ENCODE measurements at places on chromosomes 12 and 14. TPM values are rescaled to one million over a fixed set of nuclear protein-coding genes. Genes with fewer than 3 reads are reported as not detected.

DNA sequence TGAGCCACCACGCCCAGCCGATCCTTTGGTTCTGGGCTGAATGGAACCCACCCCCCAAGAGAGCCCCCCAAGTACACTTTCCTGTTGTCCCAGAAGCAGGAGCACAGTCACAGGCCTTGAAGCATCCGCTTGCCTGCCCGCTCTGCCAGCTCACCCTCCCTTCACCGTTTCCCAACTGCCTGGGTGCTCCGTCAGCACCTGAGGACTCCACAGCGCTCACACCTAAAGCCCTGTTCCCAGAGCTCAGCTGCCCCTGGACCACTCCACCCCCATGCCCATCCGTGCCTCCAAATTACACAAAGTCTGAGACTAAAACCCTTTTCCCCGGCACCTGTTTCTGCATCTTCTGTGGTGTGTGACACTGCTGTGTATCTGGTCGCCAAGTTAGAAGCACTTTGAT is 44.3 kb upstream of the TRAF3 start:
- H3K27ac ChIP-seq, result no peak overlapping the region
- peaks cover 8% of the 10 kb centered on the region for H3K4me1 ChIP-seq
- H3K4me3 ChIP-seq, result no peak overlapping the region
- peaks cover 20% of the 10 kb centered on the region for H3K36me3 ChIP-seq

- no peak overlapping the region for H3K4me3 ChIP-seq
- peak; percentile 49 for DNase-seq
- H3K4me1 ChIP-seq, result no peaks in the 10 kb centered on the region
- peak overlapping the region; percentile 53 for H3K27ac ChIP-seq
- H3K27me3 ChIP-seq, result no peaks in the 10 kb centered on the region
Measured at GRCh38 chr12:122852336-122853275, 17.3 kb downstream of the HIP1R start.

GRCh38 chr12:51959921-51960320 is 8.4 kb downstream of the ACVR1B start:
- peaks cover 7% of the 10 kb centered on the region for H3K4me1 ChIP-seq
- no peak overlapping the region for H3K4me3 ChIP-seq
- no peaks in the 10 kb centered on the region for H3K27me3 ChIP-seq
- no peak overlapping the region for H3K27ac ChIP-seq
- peak; percentile 18 for DNase-seq

GRCh38 chr12:104670439-104671408 is 214.0 kb downstream of the CHST11 start:
- no peaks in the 10 kb centered on the region for H3K36me3 ChIP-seq
- no peak overlapping the region for H3K4me3 ChIP-seq
- peaks cover 20% of the 10 kb centered on the region for H3K4me1 ChIP-seq

DNA sequence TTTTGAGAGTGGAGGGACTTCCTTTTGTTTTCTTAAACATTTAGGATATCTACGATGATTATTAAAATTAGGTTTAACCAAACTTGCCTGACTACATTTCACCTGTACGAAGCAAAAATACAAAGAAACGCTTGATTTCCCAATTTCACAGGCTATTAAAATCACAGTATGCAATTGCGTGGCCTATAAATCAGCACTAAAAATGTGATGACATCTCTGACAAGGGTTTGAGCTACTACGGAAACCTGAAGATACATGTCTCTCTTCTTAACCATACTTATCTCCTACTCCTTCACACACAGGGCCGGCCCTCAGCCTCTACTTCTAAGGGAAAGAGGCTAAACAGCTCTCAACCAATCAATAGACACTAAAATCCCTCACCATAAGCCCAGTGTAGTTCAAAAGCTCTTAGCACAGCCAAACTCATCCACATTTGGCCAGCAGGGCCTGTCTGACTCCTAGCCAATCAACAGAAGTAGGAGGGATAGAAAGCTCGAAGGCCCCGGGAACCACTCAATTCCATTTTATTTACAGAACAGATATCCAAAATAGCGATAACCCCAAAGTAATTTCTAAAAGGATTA is 137.3 kb downstream of the FOXN3 start:
- H3K36me3 ChIP-seq, result peaks cover 4% of the 10 kb centered on the region
- H3K27ac ChIP-seq, result no peak overlapping the region
- no peaks in the 10 kb centered on the region for H3K4me1 ChIP-seq
- H3K4me3 ChIP-seq, result no peak overlapping the region
- DNase-seq, result no peak
- H3K27me3 ChIP-seq, result no peaks in the 10 kb centered on the region

DNA sequence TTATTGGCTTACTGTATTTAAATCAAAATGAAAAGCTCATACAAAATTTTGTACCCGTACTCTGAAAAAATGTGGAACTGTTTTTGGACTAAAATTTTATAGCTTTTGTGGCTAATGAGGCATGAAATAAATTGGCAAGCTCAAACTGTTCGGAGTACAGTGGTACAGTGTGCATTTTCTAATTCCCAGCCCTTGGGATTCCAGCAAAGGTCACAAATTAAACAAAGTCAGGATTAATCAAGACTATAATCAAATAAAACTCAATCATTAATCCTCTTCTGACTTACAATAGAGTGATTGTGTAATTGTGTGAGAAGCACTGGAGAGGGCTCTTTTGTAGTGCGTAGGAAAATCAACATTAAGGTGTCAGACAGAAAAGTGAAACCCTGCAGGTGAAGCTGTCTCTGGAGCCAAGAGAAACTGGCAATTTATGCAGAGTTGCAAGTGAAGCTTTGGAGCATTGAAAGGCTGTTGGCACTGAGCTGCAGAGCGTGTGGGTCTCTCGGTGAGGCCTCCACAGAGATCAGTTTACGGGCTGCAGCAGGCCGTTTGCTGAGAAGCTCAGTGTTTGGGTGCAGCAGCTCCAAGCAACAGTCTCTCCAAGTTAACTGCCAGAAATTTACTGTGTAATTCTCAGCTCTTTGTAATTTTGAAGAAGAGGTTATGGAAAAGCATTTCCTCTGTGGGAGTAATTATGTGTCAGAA is 275.9 kb downstream of the FBXL14 start:
- peak; percentile 94 for DNase-seq
- no peaks in the 10 kb centered on the region for H3K27me3 ChIP-seq
- H3K27ac ChIP-seq, result peak overlapping the region; percentile 50
- peaks cover 12% of the 10 kb centered on the region for H3K4me1 ChIP-seq
- H3K4me3 ChIP-seq, result peak overlapping the region; percentile 59

GRCh38 chr14:61168141-61168540 is 113.0 kb downstream of the TMEM30B start:
- no peak overlapping the region for H3K27ac ChIP-seq
- no peaks in the 10 kb centered on the region for H3K36me3 ChIP-seq
- H3K4me3 ChIP-seq, result no peak overlapping the region
- H3K27me3 ChIP-seq, result no peaks in the 10 kb centered on the region
- H3K4me1 ChIP-seq, result peaks cover 6% of the 10 kb centered on the region
- DNase-seq, result no peak

GRCh38 chr12:121167232-121167820 is 34.6 kb downstream of the P2RX7 start:
- no peak overlapping the region for H3K4me3 ChIP-seq
- no peak overlapping the region for H3K27ac ChIP-seq
- no peaks in the 10 kb centered on the region for H3K36me3 ChIP-seq
- H3K4me1 ChIP-seq, result no peaks in the 10 kb centered on the region
- H3K27me3 ChIP-seq, result peaks cover 95% of the 10 kb centered on the region

GRCh38 chr14:61502459-61503093 is 181.2 kb downstream of the PRKCH start:
- H3K4me1 ChIP-seq, result peaks cover 8% of the 10 kb centered on the region
- H3K27ac ChIP-seq, result no peak overlapping the region
- H3K4me3 ChIP-seq, result no peak overlapping the region
- H3K36me3 ChIP-seq, result no peaks in the 10 kb centered on the region

- no peaks in the 10 kb centered on the region for H3K4me1 ChIP-seq
- peaks cover 21% of the 10 kb centered on the region for H3K27me3 ChIP-seq
- H3K4me3 ChIP-seq, result no peak overlapping the region
- no peaks in the 10 kb centered on the region for H3K36me3 ChIP-seq
Measured at GRCh38 chr14:95609398-95609990, 74.6 kb downstream of the GLRX5 start.

GRCh38 chr12:114916541-114916940 is 232.6 kb upstream of the TBX3 start:
- H3K36me3 ChIP-seq, result no peaks in the 10 kb centered on the region
- no peaks in the 10 kb centered on the region for H3K27me3 ChIP-seq

DNA sequence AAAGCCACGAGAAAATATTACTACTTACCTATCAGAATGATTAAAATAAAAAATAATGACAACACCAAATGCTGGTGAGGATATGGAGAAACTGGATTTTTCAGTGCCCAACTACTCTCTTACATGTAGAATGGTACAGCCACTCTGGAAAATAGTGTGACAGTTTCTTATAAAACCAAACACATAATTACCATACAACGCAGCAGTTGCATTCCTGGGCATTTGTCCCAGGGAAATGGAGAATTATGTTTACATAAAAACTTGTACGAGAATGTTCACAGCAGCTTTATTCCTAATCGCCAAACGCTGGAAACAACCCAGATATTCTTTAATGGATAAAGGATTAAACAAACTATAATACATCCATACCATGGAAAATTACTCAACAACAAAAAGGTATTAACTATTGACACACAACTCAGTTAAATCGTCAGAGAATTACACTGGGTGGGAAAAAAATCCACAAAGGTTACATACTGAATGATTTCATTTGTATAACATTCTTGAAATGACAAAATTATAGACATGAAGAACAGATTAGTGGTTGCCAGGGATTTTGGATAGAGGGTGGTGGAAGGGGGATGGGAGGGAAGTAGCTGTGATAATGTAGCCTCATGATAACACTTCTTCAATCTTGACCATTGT is 35.4 kb downstream of the TAOK3 start:
- no peaks in the 10 kb centered on the region for H3K4me1 ChIP-seq
- no peak for DNase-seq
- H3K27me3 ChIP-seq, result no peaks in the 10 kb centered on the region
- no peak overlapping the region for H3K27ac ChIP-seq

GRCh38 chr12:117187421-117187820 is 2.8 kb downstream of the FBXO21 start:
- no peak for DNase-seq
- no peaks in the 10 kb centered on the region for H3K4me1 ChIP-seq
- no peaks in the 10 kb centered on the region for H3K27me3 ChIP-seq
- H3K36me3 ChIP-seq, result peaks cover 43% of the 10 kb centered on the region
- no peak overlapping the region for H3K4me3 ChIP-seq

- DNase-seq, result no peak
- no peaks in the 10 kb centered on the region for H3K27me3 ChIP-seq
- H3K27ac ChIP-seq, result no peak overlapping the region
- peak overlapping the region; percentile 96 for H3K4me3 ChIP-seq
- peaks cover 62% of the 10 kb centered on the region for H3K36me3 ChIP-seq
- peaks cover 7% of the 10 kb centered on the region for H3K4me1 ChIP-seq
Measured at GRCh38 chr12:93009533-93009932, 80.4 kb upstream of the EEA1 start.

GRCh38 chr14:36217732-36218131 is 41.2 kb upstream of the PTCSC3 start:
- no peak overlapping the region for H3K4me3 ChIP-seq
- H3K4me1 ChIP-seq, result peaks cover 21% of the 10 kb centered on the region
- H3K27ac ChIP-seq, result no peak overlapping the region
- no peaks in the 10 kb centered on the region for H3K36me3 ChIP-seq
- H3K27me3 ChIP-seq, result no peaks in the 10 kb centered on the region
- DNase-seq, result no peak

- no peak overlapping the region for H3K4me3 ChIP-seq
- no peak for DNase-seq
- no peaks in the 10 kb centered on the region for H3K27me3 ChIP-seq
- no peak overlapping the region for H3K27ac ChIP-seq
Measured at GRCh38 chr12:58009405-58010195, 68.2 kb downstream of the ATP23 start.

GRCh38 chr12:1147821-1148220 is 156.8 kb downstream of the ERC1 start:
- H3K27ac ChIP-seq, result no peak overlapping the region
- no peaks in the 10 kb centered on the region for H3K4me1 ChIP-seq
- H3K4me3 ChIP-seq, result no peak overlapping the region
- no peaks in the 10 kb centered on the region for H3K27me3 ChIP-seq
- H3K36me3 ChIP-seq, result no peaks in the 10 kb centered on the region

DNA sequence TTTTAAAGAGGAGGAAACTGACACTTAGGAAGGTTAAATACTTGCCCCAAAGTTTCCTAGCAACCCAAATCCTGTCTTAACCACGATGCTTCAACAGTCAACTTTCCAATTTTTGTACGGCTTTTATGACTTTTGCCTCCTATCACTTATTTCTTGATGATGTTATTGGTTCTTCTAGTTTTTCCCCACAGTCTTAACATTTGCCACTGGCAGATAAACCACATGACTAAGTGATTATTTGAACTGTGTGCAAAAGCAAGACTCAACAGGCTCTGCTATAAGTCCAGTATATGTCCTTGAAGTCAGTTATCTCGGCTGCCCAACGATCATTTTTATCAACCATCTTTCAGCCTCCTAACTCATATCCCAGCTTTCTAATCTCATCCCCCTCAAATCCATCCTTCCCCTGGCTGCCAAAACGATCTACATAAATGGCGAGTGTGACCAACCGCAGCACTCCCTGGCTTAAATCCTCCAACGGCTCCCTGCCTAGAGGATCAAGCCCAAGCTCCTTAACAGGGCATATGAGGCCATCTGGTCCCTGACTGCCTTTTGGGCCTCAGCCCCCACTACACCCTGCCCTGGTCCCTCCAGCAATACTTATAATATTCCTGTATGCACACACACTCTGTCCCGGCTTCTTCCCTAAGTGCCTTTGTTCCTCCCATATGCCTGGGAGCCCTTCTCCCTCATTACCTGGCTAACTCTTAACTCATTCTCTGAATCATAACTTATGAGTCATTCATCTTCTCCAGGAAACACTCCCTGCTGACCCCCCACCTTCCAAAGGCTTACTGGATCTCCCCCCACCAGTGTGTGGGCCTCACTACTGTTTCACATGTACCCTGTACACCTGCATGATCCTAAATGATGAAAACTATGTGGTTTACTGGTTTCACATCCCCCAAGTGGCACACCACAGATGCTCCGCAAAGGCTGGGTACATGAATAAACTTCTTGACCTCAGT is 8.8 kb downstream of the VPS37B start:
- H3K4me1 ChIP-seq, result peaks cover 7% of the 10 kb centered on the region
- H3K27me3 ChIP-seq, result no peaks in the 10 kb centered on the region
- peak; percentile 59 for DNase-seq
- H3K4me3 ChIP-seq, result no peak overlapping the region

DNA sequence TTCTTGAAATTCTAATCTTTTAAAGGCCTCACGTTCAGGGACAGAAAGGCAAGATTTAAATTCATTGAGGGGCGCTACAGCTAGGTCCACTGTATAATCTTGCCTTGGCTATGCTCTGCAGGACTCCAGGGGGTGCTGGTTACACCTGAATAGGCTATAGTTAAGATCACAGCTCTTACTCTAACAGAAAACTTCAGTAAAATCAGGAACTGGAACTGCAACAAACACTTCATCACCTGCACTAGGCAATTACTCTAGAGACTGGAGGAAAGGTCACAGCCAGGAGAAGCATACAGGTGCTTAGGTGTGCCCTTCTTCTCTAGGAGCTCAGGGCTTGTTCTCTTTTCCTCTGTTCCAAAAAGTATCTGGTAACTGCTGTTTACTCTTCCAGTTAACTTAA is 20.9 kb downstream of the SLCO1C1 start:
- H3K4me1 ChIP-seq, result peaks cover 10% of the 10 kb centered on the region
- no peak overlapping the region for H3K27ac ChIP-seq
- H3K36me3 ChIP-seq, result no peaks in the 10 kb centered on the region
- DNase-seq, result peak; percentile 76
- H3K27me3 ChIP-seq, result peaks cover 44% of the 10 kb centered on the region

The REP15 gene
- 0.68 TPM for total RNA-seq

The GALNT16 gene
- 2.2 TPM for total RNA-seq

The WNT1 gene
- total RNA-seq, result not detected

The TEX22 gene
- total RNA-seq, result 1.2 TPM

The OAS2 gene
- total RNA-seq, result not detected

The NEMF gene
- 70.8 TPM for total RNA-seq

The WNT5B gene
- total RNA-seq, result 5.7 TPM

The GSG1 gene
- total RNA-seq, result not detected

The PTCSC3 gene
- total RNA-seq, result not detected

The RFX4 gene
- not detected for total RNA-seq

The SRSF9 gene
- total RNA-seq, result 304 TPM

The ANKRD33 gene
- total RNA-seq, result 0.46 TPM

The HOXC12 gene
- total RNA-seq, result not detected

The SMAGP gene
- 43.5 TPM for total RNA-seq

Measured in endodermal cell (in vitro differentiated cells).